ENCODE measurements at places on chromosomes 12 and 14.
A peak's percentile ranks its signal among the peaks of the same experiment; 100 is the strongest.

GRCh38 chr14:52175982-52176502 lies 91.5 kb upstream of the PTGDR start:
- DNase-seq: peak; percentile 23

- no peak for DNase-seq
Observed at GRCh38 chr14:55599250-55599879, 19.4 kb downstream of the KTN1 start.

DNA sequence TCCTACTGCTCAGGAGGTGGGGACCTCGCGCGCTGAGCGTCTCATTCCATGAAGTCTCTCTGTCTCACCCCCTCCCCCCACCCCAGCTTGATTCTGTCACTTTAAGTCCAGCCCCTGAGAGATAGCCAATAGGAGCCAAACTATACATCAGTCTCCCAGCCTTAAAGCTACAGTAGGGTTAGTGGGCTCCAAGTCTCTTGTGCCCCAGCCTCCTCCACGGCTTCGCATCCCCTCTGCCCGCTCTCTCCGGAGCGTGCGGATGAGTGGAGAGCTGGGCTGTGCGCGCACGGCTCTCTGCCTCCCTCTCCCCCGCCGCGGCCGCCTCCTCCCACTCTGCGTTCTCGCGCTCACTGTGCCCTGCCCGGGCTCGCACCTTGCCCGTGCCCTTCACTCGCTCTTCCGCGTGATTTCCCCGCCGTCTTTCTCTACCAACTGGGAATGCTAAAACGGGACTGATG lies at the start of gene ESRRB:
ESRRB (plus strand) TSS at position 191 of the 458 bp plus-strand sequence; CDS start at position 456, 265 bp downstream.
- no peak for DNase-seq

DNA sequence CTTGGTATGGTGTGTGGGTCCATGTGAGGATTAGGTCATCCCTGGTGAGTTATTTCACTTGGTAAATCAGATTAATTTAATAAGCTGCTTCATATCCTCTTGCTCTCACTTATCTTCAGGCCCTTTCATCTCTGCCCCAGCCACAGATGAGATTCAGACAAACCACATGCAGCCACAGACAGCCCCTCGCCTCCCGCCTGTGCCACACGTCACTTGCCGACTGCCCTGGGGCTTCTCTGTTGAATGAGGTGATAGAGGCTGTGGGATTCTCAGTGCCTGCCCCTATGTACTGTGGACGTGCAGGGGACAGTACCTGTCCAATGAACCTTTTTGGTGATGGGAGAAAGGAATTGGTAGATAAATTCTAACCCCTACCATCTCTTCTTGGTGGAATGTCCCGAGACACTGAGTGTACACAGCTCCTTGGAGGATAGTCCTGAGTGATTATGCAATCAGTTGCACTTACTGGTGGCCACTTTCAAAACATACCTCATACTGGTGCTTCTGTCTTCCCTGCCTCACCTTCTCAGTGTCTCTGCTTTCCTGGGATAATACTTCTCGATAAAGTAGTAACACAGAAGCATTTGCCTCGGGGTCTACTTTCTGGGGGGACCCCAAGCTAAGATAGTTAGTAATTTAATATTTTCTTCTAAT lies 248.7 kb downstream of the TTC6 start:
- DNase-seq: no peak

DNA sequence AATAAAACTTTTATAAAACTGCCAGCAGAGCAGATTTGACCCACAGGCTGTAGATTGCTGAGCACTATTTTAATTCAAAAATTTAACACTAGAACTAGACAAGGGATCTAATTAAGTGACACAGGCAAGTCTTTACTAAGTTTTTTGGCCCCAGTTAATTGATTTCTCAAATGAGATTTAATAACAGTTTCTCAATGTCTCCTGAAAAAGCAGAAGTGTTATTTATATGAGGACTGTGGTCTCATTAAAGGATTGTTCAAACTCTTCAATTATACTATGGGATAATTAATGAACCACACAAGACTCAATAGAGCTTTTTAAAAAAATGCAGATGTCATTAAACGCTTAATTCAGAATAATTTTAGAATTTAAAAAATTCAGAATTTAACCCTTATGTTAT lies 1.9 kb downstream of the HEATR5A start:
- no peak for DNase-seq

- DNase-seq: no peak
Observed at GRCh38 chr12:117076410-117077372, 22.5 kb downstream of the TESC start.

- no peak for DNase-seq
Observed at GRCh38 chr12:13437541-13437940, 241.0 kb downstream of the EMP1 start.

DNA sequence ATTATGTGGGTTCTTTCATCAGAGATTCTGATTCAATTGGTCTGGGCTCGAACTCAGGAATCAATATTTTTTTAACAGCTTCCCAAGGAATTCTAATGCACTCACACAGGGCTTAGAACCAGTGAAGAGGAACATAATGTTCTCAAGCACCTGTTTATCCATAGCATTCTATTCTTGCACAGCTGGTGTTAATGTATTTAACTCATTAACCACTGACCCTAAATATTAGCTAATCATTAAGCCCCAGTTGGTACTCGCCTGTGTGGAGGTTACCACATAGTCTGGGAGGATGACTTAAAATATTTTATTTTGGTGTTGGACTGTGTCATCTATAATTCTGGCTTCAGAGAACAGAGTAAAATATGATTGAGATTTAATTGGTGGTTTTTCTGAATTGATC lies 45.3 kb downstream of the LRP6 start:
- DNase-seq: no peak

DNA sequence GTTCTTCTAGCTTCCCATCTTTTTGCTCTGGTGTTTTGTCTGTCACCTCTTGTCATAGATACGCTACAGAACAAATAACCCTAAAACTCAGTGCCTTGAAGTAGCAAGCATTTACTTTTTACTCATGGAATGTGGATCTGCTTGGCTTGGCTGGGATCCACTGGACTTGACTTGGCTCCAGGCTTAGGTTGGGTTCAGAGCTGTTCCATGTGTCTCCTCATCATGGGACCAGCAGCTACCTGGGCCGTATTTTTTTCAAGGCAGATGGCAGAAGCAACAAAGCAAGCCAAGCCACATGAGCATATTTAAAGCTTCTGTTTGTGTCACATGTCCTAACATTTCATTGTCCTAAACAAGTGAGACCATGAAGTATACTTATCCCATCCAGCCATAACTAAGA lies 48.7 kb upstream of the ATF1 start:
- DNase-seq: no peak

DNA sequence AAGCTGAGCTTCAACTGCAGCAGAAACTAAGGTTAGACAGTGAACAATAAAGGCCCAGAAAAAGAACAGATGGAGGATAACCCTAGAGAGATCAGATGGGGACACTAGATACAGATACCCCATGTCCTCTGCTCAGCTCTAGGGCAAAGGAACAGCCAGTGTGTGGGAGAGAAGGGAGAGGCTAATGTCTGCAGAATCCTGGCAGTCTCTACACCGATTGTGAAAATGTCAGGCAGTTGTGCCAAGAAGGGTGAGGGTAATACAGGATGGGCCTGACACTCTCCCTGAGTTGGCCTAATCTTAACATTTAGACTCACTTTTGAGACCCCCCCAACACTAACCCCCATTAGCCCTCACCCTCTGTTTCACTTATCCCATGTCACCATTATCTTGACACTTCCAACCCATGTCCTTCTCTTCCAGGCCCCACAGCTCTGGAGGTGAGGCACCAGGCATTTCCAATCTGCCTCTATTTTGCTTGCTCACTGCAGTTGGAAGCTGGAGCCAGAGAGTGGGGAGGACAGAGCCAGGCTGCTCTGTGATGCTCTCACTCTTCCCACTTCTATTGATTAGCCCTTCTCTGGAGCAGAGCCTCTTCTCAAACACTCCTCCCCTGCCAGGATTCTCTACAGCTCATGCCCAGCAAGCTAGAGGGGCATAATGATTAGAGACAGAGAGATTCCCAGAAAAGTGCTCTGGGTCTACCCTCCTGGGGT lies 3.0 kb upstream of the BLOC1S1 start:
- DNase-seq: no peak
